Pulmonary artery endothelial cell (primary cell): ENCODE measurements at places on chromosomes 1 and 21.

GRCh38 chr1:154496383-154496782, 5.6 kb upstream of the TDRD10 start:
- DNase-seq: no peak

DNA sequence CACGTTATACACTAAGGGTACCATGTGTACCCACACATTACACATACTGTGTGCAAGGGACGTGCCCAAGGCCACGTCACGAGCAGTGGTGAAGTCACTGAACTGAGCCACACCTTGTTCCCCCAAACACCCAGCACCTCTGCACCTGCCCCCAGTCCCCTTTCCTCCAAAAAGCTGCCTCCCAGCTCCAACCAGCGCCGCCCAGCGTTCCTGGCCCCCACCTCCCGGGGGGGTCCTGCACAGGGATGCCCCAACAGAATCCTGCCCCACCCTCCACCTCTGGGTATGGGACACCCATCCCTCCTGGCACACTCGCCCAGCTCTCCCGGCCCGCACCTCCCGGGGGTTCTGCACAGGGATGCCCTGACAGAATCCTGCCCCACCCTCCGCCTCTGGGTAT, 54.1 kb downstream of the CHD5 start:
- no peak for DNase-seq

DNA sequence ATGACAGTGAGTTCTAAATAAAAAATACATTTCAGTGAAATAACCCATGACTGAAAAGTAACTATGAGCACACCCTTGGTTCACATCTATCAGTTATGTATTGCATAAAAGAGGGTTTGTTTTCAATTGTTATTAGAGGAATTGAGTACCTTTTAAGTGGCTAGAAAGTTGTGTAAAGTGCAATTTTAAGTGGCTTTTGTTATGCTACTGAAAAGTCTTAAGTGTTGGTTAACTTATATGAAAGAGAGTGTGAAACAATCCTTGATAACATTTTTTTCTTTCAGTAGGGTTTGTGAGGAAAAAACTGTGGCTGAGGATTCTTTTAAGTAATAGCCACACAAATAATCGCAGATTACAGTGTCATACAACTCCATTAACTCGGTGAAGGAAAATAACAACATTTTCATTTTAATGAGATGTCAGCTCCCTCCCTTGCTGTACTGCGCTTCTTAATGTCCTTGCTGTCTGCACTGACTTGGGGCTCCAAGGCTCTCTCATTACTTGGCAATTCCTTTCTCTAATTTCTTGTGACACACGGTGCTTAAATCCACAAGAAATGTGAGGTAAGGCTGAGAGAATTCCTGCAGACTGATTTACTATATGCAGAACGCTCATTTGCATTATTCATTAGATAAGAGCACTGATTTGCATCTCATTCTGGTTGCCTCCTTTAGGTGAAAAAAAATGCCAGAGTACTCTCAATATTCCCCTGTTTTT, 40.6 kb downstream of the NTNG1 start:
- DNase-seq: no peak

- DNase-seq: no peak
Observed at GRCh38 chr1:154784416-154784815, 85.7 kb downstream of the KCNN3 start.

GRCh38 chr1:151156515-151156819, at the start of gene TNFAIP8L2:
TNFAIP8L2 (plus strand) TSS chr1:151156649; CDS start chr1:151158698, 2,049 bp downstream.
- DNase-seq: no peak

DNA sequence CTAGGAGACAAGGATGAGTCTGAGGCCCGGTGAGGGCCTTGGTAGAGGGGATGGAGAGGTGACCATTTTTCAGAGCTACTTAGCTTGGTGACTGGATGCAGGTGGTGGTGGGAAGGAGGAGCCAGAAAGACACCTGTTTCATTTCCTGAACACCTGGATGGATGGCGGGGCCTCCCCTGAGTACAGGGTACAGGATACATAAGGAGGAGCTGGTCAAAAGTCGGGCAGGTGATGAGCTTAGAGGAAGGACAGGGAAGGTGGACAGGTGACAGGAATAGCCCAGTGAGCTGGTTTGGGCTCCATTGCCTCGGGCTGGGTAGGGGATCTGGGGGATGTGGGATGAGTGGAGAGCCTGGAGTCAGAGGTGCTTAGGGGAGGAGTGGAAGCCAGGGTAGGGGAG, 6.3 kb downstream of the FAAH start:
- no peak for DNase-seq
